ELF-1 (cell line): ENCODE measurements at places on chromosomes 12 and 14.

GRCh38 chr14:71208702-71209357 is 301.6 kb downstream of the PCNX1 start:
- no peak for DNase-seq

- DNase-seq = no peak
Observed at GRCh38 chr14:102280376-102280962, 24.5 kb downstream of the MOK start.

- DNase-seq = no peak
Observed at GRCh38 chr12:57481671-57482070, 2.0 kb upstream of the ARHGAP9 start.

DNA sequence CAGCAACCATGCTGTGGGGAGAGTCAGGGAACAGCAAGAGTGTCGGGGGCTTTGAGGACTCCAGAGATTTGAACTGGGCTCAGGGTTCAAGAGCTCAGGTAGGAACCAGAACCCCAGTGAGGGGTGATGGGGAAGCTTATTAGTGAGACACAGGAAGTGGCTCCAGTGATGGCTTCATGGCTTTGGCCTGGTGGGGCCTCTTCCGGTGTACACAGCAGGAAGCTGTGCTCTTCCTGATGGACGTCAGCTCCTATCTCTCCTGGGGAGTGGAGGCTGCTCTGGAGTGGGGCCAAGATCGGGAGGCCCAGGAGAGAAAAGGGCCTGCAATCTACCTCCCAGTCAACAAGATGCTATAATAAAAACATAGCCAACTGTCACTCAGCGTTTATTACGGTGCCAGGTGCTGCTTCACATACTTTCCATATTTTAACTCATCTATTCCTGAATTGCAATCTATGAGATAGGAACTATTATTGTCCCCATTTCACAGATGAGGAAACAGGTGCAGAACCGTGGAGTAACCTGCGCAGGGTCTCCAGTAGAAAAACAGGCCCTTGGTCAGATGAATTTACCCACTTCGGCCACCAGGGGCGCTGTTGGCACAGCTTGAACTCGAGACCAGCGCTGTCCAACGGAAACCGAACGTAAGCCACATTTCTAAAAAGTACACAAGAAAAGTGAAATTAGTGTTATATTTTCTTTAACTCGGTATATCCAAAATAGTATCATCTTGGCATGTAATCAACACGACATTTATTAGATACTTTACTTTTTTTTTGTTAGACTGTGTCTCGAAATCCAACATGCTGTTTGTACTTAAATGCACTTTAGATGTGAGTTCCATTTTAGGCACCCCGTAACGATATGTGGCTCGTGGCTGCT is 63.6 kb upstream of the DLK1 start:
- peak; percentile 81 for DNase-seq

DNA sequence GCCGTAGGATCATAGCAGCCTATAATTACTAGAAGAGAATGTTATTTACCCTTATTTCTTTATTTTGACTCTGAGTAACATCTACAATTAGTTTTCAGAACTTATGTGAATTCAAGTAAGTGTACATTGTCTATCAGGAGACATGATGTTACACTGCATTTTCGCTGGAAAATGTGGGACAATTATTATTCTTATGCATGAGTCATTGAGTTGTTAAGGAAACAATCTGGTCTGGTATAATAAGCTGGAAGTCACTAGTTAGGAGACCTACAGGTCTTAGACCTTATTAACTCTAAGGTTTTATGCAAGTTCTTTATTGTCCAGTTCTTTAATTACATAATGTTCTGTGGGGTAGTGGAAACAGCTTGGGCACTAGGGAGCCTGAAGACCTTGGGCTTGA is 5.8 kb downstream of the KTN1 start:
- no peak for DNase-seq

- DNase-seq = no peak
Observed at GRCh38 chr14:88479574-88479987, 75.2 kb downstream of the PTPN21 start.

DNA sequence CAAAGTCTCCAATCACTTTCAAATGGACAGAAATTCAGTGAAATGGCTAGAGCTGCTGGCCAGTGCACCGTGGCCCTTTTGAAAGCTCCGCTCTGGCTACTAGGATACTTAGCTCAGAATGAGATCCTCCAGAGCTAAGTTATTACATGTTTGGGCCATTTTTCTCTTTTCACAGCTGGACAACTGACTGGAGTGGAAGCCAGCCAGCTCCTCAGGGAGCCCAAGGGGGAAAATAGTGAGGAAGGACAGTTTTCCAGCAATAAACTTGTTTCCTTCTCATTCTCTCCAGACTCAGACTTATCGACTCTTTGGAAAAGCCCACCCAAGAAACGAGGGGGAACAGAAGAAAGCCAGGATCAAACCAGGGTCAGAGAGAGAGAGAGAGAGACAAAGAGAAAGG is 266.0 kb downstream of the KSR2 start:
- DNase-seq = no peak

DNA sequence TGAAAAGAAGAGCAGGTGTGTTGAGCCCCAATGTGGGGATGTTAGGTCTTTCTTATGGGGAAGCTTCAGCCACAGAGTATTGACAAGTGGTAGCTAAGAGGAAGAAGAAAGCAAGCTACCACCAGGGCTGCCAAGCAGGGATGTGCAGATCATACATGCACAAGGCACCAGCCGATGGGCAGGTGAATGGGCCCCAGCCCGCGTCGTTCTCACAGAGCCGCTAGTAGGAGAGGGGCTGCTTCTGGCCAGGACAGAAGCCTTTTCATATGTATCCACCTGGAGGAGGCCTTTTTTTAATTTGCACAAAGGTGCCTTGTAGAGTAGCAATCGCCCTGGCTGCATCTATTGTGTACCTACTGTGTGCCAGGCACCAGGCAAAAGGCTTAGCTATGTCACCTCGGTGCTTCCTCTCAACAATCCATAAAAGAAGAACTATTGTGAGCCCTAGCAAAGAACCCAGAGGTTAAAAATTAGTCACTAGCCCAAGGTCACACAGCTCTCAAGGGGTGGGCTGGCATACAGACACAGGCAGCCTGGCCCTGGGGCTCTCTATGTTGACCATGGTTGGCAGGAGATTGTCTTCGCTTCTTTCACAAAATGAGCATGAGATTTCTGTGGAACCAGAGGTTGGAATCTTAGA is 8.2 kb downstream of the NUAK1 start:
- DNase-seq = no peak

GRCh38 chr12:14576896-14577295 is 9.2 kb upstream of the PLBD1 start:
- DNase-seq = no peak

DNA sequence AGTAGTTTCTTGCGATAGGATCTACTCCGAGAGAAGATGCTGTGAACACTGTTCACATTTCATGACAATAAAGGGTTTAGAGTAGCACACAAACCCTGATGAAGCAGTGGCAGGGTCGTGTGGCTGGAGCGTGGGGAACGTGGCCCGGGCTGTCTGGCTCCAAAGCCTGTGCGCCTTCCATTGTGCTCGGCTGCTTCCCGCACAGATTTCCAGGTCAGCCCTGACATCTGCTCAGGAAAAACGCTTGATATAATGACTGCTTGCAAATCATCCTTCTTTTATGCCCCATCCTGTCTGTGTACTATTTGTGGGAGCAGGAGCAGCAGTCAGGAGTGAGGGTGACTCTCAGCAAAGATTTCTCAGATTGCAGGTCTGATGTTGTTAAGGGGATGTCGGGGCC is 78.6 kb downstream of the EML1 start:
- DNase-seq = no peak

DNA sequence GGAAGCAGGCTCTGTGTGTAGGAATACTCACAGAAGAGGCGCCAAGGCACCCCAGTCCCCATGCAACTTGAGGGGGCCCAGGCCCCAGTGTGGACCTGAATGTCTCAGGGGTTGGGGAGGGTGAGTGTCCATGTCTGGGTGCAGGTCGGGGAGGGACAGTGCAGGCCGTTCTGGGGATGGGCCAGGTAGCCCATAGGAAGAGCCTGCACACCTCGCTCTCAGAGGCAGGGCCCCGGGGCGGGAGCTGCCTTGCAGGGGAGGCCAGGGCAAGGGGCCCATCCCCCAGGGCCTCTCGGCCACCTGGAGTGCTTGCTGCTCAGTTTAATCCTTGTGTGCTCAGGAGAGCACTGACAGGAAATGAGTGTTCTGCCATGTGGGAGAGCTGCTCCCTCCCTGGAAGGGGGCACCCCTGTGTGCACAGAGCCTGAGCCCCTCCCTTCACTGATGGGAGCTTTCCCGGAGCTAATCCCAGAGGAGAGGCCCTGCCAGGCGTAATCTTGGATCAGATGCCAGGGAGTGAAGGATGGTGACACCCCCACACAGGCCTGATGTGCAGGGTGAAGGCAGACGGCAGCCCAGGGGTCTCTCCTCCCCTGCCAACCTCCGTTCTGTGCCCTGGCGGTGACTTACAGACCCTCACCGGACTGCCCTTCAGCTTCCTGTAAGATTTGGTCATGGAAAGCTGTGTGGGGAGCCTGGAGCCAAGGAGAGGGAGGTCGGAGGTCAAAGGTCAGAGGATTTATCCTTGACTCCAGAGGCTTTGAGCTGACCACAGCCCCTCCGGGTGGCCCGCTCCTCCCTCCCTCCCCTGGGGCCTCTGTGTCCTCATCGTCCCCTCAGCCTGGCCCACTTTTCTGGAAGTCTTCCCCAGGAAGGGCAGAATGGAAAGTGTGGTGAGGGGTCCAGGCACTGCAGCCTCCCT is 24.4 kb upstream of the FBRSL1 start:
- no peak for DNase-seq

GRCh38 chr12:48938805-48939204 is 13.5 kb upstream of the FKBP11 start:
- DNase-seq = no peak

DNA sequence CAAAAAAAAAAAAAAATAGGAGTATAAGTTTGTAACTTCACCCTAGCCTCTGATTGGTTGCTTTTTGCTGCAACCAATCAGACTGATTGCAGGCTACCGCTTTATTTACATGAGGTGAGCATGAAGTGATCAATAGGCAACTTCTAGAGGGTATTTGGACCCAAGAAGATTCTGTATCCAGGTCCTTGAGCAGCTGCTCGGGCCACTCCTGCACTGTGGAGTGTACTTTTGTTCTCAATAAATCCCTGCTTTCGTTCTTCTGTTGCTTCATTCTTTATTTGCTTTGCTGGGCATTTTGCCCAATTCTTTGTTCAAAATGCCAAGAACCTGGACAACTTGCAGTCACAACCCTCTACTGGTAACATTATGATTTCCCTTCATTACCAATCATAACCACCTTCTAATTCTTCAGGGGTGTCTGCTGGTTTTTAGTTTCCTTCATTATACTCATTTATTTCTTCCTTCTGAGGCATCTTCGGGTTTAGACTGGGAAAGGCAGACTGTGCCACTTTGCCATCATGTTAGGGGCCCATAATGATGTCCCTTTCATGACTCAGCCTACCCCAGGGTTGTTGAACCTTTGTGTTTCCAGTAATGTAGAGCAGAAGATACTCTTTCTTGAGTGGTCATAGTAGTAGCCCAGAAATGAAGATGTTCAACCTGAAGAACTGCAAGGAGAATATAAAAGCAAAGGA is 43.4 kb upstream of the LIMA1 start:
- DNase-seq = no peak

GRCh38 chr14:51069055-51069454 is 25.9 kb downstream of the TRIM9 start:
- no peak for DNase-seq

- DNase-seq = no peak
Observed at GRCh38 chr12:131239384-131240094, 285.8 kb downstream of the ADGRD1 start.

- no peak for DNase-seq
Observed at GRCh38 chr14:45028107-45028626, 55.7 kb upstream of the PRPF39 start.

DNA sequence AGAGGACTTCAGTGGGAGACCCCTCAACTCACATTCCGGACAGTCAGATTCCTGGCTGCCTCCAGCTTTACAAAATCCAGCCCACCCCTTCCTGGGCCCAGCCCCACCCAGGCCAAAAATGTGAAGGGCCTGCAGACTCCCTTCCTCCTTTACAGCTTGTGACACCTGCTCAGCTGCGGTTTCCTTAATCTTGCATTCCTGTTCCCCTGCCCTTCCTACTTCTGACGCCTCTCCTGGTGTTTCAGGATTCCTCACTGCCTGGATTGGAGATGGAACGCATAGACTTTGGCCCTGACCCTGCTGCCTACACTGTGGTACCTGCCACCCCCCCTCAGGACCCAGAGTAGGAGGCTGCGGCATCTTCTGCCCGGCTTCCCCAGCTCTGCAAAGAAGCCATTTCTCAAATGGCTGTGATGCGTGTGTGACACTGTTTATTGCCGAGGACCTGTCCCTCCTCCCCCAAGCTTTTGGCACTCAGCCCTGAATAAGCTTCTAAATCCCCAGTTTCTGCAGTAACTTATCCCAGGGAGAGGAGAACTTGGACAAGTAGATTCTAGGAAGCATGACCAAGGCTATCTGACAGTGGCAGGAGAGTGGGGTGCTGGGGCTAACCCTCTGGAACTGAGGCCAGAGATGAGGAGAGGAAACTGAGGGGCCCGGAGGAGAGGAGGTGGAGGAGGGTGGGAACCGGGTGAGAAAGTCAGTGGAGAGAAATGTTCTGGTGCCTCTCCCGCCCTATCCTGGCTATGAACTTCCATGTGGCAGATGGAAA is 24.9 kb upstream of the BCDIN3D start:
- peak; percentile 40 for DNase-seq

DNA sequence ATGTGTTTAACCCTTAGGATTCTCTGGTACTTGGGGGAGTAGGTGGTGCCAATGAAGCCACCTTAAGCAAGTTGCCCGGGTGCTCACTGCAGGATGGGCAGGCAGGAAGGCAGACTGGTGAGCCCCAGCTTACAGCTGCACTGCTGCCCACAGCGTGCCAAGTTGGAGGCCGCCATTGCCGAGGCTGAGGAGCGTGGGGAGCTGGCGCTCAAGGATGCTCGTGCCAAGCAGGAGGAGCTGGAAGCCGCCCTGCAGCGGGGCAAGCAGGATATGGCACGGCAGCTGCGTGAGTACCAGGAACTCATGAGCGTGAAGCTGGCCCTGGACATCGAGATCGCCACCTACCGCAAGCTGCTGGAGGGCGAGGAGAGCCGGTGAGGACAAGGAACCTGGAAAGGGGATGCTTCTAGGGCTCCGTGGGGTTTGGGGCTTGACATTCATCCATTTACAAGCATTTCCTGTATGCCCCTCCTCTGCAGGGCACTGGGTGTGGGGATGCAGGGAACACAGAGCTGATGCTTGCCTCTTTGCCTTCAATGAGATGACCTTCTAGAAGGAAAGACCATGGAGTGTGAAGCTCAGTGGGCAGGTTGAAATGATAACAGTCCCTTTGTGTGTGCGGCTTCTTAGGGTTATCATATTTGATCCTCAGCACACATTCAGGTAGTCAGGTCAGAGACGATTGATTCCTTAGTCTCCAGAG is 12.4 kb downstream of the KRT7 start:
- DNase-seq = no peak

- no peak for DNase-seq
Observed at GRCh38 chr12:32548691-32549281, 130.3 kb upstream of the DNM1L start.

GRCh38 chr14:73375861-73376260 is 82.5 kb downstream of the NUMB start:
- no peak for DNase-seq

GRCh38 chr14:65179918-65180724 is 77.8 kb upstream of the MAX start:
- DNase-seq = no peak

GRCh38 chr12:130214686-130215395 is 52.6 kb downstream of the FZD10 start:
- DNase-seq = no peak

- DNase-seq = no peak
Observed at GRCh38 chr12:69423037-69423905, 46.9 kb upstream of the FRS2 start.
